ENCODE measurements at places on chromosomes 2 and 18.

DNA sequence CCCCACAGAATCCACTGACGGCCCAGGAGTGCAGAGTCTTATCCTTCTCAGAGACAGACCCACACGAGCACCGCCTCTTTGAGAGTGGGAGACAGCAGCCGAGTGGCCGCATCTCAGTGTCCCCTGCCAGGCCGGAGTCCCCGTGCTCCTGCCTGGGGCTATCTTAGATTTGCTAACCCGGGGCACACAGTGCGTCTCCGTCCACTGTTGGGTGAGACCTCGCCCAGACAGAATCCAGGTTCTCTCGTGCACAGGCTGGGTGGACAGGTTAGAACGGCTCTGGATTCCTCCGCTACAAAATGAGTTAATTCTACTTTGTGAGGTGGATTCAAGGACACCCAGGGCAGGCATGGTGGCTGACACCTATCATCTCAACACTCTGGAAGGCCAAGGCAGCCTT lies 88.3 kb downstream of the ZNF516 start:
- DNase-seq: no peak

- no peak for DNase-seq
Measured at GRCh38 chr2:54740333-54740732, 16.9 kb downstream of the EML6 start.

DNA sequence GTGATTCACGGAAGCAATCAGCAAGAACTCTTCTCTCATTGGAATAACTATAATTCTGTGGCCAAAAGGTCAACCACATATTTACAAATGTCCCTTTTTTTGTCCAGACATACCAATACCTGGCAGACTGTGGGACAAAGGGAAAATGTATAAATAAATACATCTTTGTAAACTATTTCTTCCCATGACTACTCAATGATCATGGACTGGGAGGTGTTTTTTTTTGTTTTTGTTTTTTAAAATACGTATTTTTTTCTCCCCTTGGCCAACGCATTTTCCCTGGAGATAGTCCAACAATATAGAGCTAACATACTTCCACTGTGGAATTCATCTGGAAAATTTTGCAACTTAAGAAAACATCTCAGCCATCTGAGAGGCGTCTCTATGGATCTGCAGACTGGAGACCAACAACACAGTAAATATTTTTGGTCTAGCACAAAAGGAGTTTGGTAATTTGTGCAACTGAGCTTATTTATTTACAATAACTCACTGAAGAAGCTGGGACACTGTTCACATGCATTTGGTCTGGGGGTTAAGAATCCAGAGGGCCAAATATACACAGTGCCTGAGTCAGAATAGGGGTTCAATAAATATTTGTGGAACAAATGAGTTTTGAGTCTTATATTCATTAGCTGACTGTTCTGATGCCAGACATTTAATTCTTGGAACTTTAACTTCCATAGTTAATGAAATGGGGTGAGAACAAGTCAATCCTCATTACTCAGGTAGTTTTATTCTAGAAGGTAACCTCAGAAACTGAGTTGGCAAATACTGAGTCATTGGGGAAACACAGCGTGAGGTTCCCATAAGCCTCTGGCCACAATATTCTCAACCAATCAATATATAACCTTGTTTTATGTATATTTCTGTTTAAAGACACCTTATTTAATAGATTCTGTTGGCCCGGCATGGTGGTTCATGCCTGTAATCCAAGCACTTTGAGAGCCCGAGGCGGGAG lies 36.2 kb downstream of the CCBE1 start:
- no peak for DNase-seq

- DNase-seq: peak; percentile 13
Measured at GRCh38 chr2:99700482-99701398, 210.9 kb upstream of the REV1 start.

- peak; percentile 58 for DNase-seq
Measured at GRCh38 chr2:73952499-73953446, 26.1 kb downstream of the DGUOK start.

- peak; percentile 33 for DNase-seq
Measured at GRCh38 chr2:160210599-160211138, 10.6 kb upstream of the ITGB6 start.

DNA sequence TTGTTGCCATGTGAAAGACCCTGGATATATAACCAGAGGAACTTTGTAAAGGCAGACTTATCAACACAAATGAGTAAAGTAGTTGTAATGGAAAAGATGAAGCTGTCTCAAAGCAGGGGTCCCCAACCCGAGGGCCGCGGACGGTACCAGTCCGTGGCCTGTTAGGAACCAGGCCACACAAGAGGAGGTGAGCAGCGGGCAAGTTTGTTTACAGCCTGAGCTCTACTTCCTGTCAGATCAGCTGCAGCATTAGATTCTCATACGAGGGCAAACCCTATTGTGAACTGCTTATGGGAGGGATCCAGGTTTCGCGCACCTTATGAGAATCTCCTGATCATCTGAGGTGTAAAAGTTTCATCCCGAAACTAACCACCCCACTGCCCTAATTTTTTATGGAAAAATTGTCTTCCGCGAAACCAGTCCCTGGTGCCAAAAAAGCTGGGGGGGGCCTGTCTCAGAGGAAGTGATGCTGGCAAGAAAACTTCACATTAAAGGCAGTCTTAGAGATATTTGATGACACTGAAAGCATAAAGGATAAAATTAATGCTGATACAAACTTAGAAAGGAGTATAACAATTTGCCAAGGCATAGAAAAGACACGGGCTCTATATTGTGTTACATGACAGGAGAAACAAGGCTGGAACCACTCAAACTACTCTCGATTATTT lies 57.5 kb upstream of the MSTN start:
- DNase-seq: no peak

DNA sequence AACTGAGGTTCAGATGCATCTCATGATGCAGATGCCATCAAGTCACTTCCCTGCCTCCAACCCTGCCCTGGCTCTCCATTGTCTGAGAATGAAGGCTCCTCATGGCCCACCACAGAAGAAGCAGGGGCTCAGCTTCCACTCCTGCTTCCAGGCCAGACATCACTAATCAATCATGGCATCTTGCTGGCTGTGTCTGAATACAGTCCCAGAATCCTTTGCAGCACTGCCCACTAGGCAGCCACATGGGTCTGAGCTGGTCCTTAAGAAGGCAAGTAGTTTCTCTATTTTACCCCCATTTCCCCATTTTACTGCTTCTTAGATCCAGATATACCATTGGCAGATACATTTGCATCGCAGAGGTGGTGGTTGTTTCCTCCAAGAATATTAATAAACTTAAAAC lies 7.3 kb downstream of the ASPRV1 start:
- DNase-seq: no peak

GRCh38 chr2:151620761-151621160 lies 113.5 kb downstream of the NEB start:
- no peak for DNase-seq

GRCh38 chr18:62778976-62779869 lies 63.9 kb downstream of the PHLPP1 start:
- no peak for DNase-seq

DNA sequence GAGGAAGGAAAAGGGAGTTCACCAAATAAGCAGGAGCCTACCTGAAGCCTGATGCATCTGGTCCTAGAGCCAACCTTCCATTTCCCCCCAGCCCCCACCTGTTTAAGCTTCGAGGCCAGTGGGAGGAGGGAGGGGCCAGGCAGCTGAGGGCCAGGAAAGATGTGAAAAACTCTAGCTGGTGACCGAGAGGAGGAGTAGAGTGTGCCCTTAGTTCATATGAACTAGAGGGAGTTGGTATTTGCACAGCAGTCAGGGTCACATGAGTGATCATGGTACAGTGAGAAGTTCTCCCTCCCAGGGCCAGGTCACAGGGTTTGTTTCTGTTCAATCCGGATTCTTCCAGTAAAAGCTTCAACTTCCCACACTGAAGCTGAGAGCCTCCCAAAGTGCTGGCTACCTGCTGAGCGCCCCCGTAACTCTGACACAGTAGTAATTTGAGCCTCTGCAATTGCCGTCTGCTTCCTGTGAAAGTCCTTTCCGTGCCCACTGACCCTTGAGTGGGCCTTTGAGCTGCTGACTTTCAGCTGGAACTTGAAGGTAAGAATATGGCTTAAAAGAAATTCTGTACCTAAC lies at the start of gene SULT1C2:
Gene SULT1C2, plus strand, starts transcription at position 362 of the 573 bp plus-strand sequence. CDS start 4,773 bp downstream, outside the sequence.
- peak; percentile 3 for DNase-seq

GRCh38 chr2:128489526-128490273 lies 171.0 kb upstream of the HS6ST1 start:
- DNase-seq: no peak

GRCh38 chr2:109318150-109318948 lies 189.3 kb downstream of the SH3RF3 start:
- DNase-seq: peak; percentile 37

DNA sequence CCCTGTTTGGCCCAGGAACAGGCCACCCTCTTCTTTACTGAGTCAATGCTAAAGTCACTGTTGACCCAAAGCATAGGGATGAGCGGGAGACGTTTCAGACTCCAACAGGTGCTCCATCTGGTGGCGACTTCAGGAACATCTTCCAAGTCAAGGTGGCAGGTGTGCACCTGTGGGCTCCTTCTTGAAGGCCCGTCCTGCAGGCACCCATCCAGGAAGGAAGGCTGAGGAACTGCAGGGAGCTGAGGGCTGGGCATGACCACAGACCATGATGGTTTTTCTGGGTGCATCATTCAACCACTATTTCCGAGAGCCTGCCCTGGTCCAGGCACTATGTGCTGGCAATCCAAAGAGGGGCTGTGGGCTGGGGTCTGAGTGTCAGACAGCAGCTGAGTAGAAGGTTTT lies 142.8 kb downstream of the NDUFA10 start:
- peak; percentile 16 for DNase-seq

DNA sequence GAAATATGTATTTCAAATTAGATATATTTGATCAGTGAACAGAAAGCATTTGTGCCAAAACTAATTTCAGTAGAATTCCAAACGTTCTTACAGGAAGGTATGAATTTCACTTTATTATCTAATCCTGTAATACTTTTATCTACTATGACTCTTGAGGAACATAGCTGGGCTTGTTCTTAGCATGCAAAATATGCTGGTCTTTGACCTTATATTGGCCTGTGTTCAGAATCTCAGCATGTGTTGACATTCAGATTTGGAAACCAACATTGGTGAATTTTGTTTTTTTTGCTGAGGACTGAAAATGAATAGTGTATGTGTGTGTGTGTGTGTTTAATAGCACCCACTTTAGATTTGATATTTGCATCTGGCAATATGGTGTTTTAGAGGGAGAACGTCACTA lies 112.2 kb downstream of the MEIS1 start:
- DNase-seq: no peak

DNA sequence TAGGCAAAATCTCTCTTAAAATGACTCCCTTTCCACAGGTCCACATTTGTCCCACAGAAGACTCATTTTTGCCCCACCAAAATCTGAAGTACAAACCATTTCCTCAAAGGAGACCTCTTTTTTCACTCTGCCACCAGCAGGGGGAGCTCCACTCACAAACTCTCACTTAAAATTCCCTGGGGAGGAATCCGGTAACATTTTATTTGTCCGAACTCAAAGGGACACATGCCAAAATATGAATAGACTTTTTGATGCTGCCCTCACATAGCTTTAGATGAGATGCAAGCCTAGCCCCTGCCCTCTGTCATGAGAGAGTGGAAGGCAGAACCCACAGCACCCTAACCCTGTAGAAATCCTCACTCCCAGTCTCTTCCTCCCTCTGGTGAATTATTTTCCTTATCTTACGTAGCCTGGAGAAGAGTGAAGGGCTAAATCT lies 57.1 kb downstream of the RMDN2 start:
- peak; percentile 36 for DNase-seq

DNA sequence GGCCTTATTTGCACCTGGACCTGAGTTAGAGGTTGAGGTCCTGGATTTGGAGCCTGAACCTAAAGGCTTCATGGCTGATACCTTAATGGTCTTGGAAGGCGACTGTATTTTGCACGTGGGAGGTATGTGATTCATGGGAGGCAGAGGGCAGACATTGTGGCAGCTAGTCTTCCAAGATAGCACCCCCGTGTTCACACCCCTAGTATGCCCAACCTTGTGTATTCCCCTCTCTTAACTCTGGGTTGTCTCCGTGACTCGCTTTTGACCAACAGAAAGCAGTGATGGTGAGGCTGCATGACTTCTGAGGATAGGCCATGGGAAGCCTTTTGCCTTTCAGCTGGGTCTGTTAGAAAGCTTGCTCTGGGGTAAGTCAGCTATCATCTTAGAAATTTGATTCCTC lies 45.8 kb upstream of the HAAO start:
- DNase-seq: no peak

GRCh38 chr18:31819106-31819924 lies 58.6 kb upstream of the SLC25A52 start:
- peak; percentile 26 for DNase-seq

- no peak for DNase-seq
Measured at GRCh38 chr2:157291018-157291417, 33.5 kb downstream of the GALNT5 start.

- DNase-seq: no peak
Measured at GRCh38 chr2:20625491-20626391, 25.2 kb downstream of the HS1BP3 start.

GRCh38 chr2:19942199-19942598 lies 40.4 kb upstream of the TTC32 start:
- no peak for DNase-seq

DNA sequence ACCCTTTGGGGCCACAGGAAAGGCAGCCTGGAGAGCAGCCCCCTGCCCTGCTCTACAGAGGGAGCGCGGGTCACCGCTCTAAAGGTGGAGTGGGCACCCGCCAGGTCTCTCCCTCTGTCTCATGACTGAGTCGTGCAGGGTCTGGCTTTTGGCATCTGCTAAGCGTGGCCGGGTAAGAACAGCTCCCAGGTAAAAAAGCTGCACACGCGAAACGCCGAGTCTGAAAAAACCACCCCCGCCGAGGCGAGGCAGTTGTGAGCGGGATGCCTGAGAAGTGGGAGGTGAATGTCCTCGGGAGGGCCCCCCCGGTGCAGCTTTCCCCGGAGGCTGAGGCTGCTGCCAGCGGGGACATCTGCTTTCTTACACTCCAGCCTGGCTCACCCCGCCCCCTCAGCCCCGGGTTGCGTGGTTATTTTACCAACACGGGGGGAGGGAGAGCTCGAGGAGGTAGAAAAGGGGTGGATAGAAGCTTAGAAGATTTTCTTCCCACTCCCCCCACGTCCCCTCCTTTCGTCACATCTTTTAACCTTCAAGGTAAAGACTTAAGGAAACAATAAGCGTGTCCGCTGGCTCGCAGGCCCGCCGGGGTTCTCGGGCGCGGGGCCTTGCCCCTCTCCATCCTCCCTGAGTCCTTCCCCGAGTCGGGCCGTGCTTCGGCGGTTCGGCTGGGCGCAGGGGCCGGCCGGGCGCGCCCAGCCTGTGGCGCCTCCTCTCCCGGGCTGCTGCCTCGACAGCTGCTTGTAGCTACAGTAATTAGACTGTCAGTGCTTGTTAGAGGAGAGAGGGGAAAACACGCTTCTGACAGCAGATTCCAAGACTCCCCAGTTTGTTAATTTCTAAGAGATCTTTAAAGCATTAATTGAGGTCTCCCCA lies 70.6 kb upstream of the PSMD14 start:
- DNase-seq: peak; percentile 82

GRCh38 chr2:156797832-156798231 lies 361.7 kb downstream of the GPD2 start:
- no peak for DNase-seq

All from globus pallidus (tissue), 1 donor.